ENCODE measurements at places on chromosomes 4 and X. TPM values are rescaled to one million over a fixed set of nuclear protein-coding genes. Genes with fewer than 3 reads are reported as not detected.

The FAM53A gene
- total RNA-seq: 4.0 TPM

The UGT2B11 gene
- not detected for total RNA-seq

The SAGE1 gene
- total RNA-seq: not detected

The GAGE2A gene
- total RNA-seq: not detected

The CCKAR gene
- total RNA-seq: not detected

The NLGN3 gene
- total RNA-seq: 3.1 TPM

DNA sequence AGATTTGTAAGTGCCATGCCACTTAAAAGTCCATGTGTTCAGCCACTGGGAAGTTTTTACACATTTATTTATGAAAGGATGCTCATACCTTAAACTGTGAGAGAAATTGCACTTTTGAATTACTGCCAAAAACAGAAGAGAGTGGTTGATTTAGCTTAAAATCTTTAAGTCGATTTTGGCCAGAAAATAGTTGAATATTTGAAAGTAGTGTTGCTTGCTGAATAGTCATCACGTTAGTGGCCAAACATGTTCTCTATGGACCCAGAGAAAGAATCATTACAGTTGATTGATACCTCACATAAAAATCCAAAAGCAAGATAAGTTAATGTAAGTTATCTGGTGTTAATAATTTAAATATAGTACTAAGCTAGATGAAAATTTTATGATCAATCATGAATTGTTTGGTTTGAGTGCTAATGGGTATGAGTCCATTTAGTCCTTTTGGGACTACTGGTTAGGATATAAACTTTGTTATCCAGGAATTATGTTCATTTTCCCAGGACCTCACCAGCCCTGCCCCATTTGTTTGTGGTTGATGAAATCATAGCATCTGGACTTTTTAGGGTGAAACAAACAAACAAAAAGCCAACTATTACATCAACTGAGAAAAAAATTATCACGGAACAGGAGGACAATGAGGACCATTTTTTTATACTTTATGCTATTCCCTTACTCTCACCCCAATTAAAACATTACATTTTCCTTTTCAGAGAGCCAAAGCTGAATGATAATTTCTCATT, 6.3 kb downstream of the GIMD1 start:
- H3K27me3 ChIP-seq: no peaks in the 10 kb centered on the region
- H3K4me1 ChIP-seq: no peaks in the 10 kb centered on the region
- H3K27ac ChIP-seq: no peak overlapping the region
- H3K36me3 ChIP-seq: no peaks in the 10 kb centered on the region

- peaks cover 70% of the 10 kb centered on the region for H3K27me3 ChIP-seq
- H3K27ac ChIP-seq: no peak overlapping the region
- DNase-seq: no peak
- H3K36me3 ChIP-seq: no peaks in the 10 kb centered on the region
- no peak overlapping the region for H3K4me3 ChIP-seq
Measured at GRCh38 chrX:72057331-72057730, 74.4 kb downstream of the RTL5 start.

DNA sequence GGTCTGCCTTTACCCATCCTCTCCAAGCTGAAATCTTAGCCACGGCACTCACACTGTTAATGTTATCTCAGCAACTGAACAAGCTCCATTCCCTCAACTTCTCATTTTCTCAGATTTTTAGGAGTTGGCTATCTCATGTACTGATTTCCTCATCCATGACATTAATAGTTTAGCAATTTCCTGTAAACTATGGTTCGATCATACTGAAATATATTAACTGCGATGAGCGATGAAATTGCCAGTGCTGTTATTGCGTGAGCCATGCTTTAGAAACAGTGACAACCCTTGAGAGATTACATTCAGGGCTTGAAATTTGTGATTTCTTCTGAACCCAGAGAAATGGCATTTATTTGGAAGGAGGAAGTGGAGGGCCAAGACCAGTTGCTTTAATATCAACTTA, 223.7 kb downstream of the GPAT3 start:
- no peak for DNase-seq
- H3K4me1 ChIP-seq: no peaks in the 10 kb centered on the region
- H3K27ac ChIP-seq: no peak overlapping the region

DNA sequence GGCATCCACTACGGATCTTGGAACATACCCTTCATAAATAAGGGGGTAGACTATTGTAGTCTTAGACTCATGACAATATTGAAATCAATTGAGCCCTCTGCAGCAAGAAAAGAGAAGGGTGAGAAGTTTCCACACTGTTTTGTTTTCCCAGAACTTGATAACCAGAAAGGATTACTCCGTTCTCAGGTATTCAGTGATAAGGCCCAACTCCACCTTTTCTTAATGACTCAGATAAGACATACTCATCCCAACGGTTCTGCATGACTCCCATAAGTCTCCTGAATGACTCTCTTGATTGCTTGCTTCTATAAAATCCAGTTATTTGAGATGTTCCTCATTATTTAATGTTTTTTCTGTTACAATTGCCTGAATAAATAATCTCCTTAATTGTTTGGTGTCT, 111.7 kb downstream of the PABPC4L start:
- H3K27ac ChIP-seq: no peak overlapping the region
- no peak for DNase-seq
- no peaks in the 10 kb centered on the region for H3K4me1 ChIP-seq

- no peak for DNase-seq
- H3K4me3 ChIP-seq: peak overlapping the region; percentile 99
- peaks cover 22% of the 10 kb centered on the region for H3K4me1 ChIP-seq
Measured at GRCh38 chr4:94453391-94453963, 1.7 kb downstream of the PDLIM5 start.

DNA sequence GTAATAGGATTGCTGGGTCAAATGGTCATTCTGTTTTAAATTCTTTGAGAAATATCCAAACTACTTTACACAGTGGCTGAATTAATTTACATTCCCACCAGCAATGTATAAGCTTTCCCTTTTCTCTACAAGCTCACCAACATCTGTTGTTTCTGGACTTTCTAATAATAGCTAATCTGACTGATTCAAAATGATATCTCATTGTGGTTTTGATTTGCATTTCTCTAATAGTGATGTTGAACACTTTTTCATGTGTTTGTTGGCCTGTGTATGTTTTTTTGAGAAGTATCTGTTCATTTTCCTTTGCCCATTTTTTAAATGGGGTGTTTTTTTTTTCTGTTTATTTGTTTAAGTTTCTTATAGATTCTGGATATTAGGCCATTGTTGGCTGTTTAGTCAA, 659.0 kb upstream of the GNPDA2 start:
- H3K27me3 ChIP-seq: no peaks in the 10 kb centered on the region
- H3K4me3 ChIP-seq: no peak overlapping the region
- no peak overlapping the region for H3K27ac ChIP-seq
- H3K36me3 ChIP-seq: no peaks in the 10 kb centered on the region
- no peak for DNase-seq
- no peaks in the 10 kb centered on the region for H3K4me1 ChIP-seq

GRCh38 chr4:89496851-89497250, 189.3 kb upstream of the GPRIN3 start:
- H3K27me3 ChIP-seq: peaks cover 8% of the 10 kb centered on the region
- H3K36me3 ChIP-seq: no peaks in the 10 kb centered on the region
- no peak for DNase-seq
- H3K27ac ChIP-seq: no peak overlapping the region
- H3K4me1 ChIP-seq: no peaks in the 10 kb centered on the region
- no peak overlapping the region for H3K4me3 ChIP-seq

DNA sequence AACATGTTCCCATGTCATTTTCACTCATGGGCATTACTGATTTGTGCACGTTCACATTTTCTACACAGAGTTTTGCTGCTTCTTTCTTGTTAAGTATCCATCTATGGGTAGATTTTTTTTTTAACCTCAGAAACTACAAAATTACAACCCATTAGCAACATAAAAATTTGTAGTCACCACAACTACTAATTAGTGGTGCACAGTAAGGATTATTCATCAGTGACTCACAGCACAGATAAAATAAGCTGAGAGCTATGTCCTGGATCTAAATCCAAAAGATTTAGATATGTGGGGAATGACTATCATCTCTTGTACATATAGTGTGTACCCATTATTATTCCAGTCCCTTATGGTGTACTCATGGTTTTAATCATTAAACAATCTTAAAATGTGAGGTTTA, 19.7 kb upstream of the AMELX start:
- H3K4me1 ChIP-seq: no peaks in the 10 kb centered on the region
- no peaks in the 10 kb centered on the region for H3K36me3 ChIP-seq
- H3K27ac ChIP-seq: no peak overlapping the region
- H3K4me3 ChIP-seq: no peak overlapping the region
- H3K27me3 ChIP-seq: peaks cover 15% of the 10 kb centered on the region

GRCh38 chr4:63787326-63787725, 621.9 kb downstream of the TECRL start:
- no peaks in the 10 kb centered on the region for H3K27me3 ChIP-seq
- H3K4me3 ChIP-seq: no peak overlapping the region
- H3K4me1 ChIP-seq: no peaks in the 10 kb centered on the region

DNA sequence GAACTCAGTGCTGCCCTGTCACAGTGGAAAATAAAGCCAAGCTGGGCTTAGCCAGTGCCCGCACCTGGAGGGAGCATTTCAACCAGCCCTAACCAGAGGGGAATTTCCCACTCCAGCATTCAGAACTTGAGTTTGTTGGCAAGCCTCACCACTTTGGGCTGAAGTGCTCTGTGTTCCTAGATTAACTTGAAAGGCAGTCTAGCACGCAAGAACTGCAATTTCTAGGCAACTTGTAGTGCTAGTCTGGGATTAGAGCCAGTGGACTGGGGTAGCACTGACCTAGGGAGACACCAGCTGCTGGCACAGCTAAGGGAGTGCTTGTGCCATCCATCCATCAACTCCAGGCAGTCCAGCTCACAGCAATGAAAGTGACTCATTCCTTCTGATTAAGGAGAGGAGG, 1060.6 kb upstream of the GRID2 start:
- no peaks in the 10 kb centered on the region for H3K36me3 ChIP-seq
- no peaks in the 10 kb centered on the region for H3K27me3 ChIP-seq
- H3K27ac ChIP-seq: no peak overlapping the region
- H3K4me3 ChIP-seq: no peak overlapping the region
- no peak for DNase-seq
- H3K4me1 ChIP-seq: no peaks in the 10 kb centered on the region

GRCh38 chrX:18971506-18971905, 12.4 kb downstream of the PHKA2 start:
- H3K4me1 ChIP-seq: no peaks in the 10 kb centered on the region
- H3K36me3 ChIP-seq: peaks cover 2% of the 10 kb centered on the region
- H3K4me3 ChIP-seq: no peak overlapping the region
- DNase-seq: no peak
- no peak overlapping the region for H3K27ac ChIP-seq

GRCh38 chr4:17475481-17475880, 36.4 kb downstream of the QDPR start:
- H3K4me1 ChIP-seq: peaks cover 5% of the 10 kb centered on the region
- no peak overlapping the region for H3K4me3 ChIP-seq
- H3K27me3 ChIP-seq: no peaks in the 10 kb centered on the region
- no peaks in the 10 kb centered on the region for H3K36me3 ChIP-seq

- H3K36me3 ChIP-seq: peaks cover 3% of the 10 kb centered on the region
- no peak for DNase-seq
- H3K27ac ChIP-seq: no peak overlapping the region
- no peaks in the 10 kb centered on the region for H3K4me1 ChIP-seq
- no peak overlapping the region for H3K4me3 ChIP-seq
- H3K27me3 ChIP-seq: no peaks in the 10 kb centered on the region
Measured at GRCh38 chrX:53373307-53373706, 49.1 kb downstream of the SMC1A start.
